ENCODE measurements at places on chromosomes 1 and 21.
A peak's percentile ranks its signal among the peaks of the same experiment; 100 is the strongest.

DNA sequence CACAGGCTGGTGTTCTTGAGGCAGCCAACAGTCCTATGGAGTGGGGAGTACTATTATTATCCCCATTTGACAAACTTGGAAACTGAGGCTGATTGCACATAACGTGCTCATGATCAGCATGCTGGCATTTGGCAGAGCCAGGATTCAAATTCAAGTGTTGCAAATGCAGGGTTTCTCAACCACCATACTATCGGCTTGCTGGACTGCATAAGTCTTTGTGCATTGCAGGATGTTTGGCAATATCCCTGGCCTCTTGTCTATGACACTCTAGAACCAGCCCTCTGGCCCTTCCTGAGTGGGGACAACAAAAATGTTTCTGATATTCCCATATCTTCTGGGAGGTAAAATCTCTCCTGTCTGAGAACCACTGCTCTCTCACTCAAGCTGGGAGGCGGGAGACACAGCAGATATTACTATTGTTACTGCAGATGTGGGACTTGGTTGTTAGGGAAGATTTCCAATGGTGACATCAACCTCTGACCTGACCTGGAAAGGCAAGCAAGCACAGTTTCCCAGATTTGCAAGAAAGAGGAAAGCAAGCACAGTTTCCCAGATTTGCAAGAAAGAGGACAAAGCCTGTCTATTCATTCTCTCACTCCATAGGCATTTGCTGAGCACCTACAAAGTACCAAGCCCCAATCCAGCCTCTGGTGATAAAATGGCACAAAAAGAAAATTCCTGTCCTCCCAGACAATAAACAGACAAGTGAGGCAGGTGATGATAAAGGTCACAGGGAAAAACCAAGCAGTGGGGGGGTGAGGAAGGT, 1.0 kb upstream of the AADACL3 start:
- DNase-seq = no peak

DNA sequence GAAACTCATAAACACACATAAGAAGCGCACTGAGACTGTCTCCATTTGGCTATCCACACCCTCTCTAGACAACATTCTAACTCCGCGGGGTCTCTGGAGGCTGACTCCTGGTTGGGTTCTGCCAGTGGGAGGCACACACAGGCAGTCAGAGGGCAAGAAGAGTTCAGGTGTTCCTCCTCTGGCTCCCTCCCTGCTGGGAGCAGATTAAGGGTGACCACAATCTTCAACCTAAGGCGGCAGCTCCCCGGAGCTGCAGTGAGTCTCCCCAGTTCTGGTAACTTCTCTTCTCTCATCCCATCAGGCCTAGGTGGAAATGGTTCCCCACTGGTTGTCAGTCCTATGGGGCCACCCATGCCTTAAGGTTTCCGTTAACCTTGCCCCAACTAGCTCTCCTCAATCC, 7.4 kb upstream of the TENT5C start:
- no peak for DNase-seq

DNA sequence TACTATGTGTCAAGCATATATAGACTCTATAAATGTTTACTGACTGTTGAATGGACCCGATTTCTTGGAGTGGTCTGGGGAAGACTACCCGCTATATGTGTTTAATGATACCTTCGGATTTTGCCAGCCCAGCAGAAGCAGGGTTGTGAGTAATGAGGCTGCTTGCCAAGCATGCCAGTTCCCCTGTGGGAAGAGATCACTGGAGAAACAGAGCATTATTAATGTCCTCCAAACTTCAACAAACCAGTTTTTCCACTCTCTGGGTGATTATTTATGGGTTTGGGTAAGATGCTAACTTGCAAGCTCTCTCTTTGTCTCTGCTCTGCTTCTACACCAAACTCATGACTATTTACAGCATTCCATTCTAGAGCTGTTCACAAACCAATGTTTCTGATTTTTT, 25.1 kb upstream of the PHGDH start:
- DNase-seq = no peak

DNA sequence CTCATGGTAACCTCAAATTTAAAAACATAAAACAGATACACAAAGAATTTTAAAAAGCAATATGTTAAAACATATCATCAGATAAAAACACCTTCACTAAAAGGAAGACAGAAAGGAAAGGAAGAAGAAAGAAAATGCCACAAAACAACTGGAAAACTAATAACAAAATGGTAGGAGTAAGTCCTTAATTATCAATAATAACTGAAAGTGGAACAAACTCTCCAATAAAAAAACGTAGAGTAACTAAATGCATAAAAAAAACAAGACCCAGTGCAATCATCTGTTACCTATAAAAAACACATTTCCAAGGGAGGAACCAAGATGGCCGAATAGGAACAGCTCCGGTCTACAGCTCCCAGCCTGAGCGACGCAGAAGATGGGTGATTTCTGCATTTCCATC, 47.1 kb upstream of the ACADM start:
- DNase-seq = no peak

DNA sequence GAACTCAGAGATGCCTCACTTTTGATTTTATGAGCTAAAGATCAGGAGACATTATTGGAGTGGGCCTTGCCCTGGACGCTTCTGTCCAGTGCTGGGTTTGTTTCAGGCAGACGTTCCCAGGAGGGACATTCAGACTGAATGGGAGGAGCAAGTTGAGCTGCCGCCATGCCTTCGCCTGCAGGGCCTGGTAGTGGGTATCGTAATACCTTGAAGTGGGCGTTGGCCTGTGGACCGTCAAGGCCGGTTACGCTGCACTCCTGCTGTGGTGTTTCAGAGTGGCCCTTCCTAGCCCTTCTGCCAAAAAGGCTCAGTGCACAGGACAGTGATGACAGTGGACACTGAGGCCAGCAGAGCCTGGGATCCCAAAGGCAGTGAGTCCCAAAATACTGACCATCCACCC, 1.6 kb downstream of the FAM3B start:
- DNase-seq = no peak

- DNase-seq = no peak
These were observed 579.6 kb upstream of the NR5A2 start for GRCh38 chr1:199447906-199448305.

- DNase-seq = no peak
These were observed 98.2 kb upstream of the USH2A start for GRCh38 chr1:216521477-216521876.

GRCh38 chr1:232635778-232636356, 5.9 kb upstream of the SIPA1L2 start:
- peak; percentile 61 for DNase-seq

GRCh38 chr1:244083383-244083943, 32.4 kb downstream of the ZBTB18 start:
- DNase-seq = no peak

- no peak for DNase-seq
These were observed 80.3 kb downstream of the RGL1 start for GRCh38 chr1:183885142-183885735.

DNA sequence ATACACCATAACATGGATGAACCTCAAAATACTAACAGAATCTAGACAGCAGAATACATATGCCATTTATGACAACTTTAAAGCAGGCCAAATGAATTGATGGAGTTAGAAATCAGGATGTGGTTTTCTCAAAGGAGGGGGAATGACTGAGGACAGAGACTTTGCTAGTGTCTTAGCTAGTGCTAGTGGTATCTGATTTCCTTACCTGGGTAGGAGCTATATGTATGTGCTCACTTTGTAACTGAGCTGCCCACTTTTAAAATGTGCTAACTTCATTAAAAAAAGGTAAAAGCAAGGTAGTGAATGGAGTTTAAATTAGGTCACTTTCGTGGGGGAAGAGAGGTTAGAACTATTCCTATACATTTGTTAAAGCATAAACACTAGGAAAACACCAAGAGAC, 2.6 kb downstream of the GTF2B start:
- DNase-seq = no peak

- DNase-seq = no peak
These were observed 14.6 kb downstream of the MTX1 start for GRCh38 chr1:155223047-155223446.

GRCh38 chr1:64906447-64906846, 59.9 kb downstream of the JAK1 start:
- no peak for DNase-seq

DNA sequence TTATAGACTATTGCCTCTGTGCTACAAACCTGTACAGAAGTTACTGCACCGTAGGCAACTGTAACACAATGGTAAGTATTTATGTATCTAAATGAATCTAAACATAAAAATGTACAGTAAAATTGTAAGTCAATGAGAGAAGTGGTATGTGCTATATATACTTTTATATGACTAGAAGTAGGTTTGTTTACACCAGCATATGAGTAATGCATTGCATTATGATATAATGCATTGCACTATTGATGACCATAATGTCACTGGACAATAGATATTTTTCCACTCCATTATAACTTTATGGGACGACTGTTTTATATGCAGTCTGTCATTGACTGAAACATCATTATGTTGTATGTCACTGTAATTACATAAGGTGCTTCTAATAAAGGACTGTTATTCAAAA, 340.3 kb upstream of the SNX7 start:
- no peak for DNase-seq

- no peak for DNase-seq
These were observed 58.5 kb downstream of the BEND5 start for GRCh38 chr1:48718116-48718630.

DNA sequence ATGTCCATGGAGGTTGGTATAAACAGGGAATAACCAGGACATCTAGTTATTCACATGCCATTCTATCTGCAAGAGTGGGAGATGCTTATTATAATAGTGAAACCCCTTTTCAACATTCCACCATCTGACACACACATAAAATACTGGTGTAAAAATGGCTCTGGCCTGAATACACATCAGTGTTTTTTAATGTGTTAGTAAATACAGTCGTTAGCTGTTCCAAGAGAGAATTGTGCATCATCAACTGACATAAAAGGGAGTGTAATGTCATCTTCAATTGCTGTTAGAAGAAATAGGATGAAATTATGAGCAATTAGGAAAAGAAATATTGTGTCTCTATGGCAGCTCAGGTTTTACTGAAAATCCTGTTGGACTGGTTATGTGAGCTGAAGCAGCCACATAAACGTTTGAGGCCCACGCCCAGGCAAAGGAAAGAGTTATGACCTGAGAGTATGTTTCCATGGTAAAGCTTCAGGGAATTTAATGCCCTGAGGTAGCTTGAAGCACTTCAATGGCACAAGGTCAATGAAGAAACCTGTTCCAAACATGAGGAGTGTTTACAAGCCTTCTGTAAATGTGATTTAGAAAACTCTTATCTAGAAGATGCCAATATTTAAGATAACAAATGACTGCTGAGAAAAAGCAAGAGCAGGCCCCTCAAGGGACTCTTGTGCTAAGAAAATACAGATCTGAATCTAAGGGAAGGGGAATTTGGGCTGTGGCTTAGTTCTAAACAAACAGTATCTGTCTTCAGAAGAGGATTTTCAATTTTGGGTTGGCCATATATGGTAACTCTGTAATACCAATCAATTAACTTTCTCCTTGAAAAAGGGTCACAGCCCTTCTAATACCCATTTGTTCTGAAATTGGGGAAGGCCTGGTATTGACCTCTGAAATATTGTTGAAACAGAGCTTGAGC, 384.3 kb downstream of the SEC16B start:
- DNase-seq = no peak

GRCh38 chr1:108729481-108729880, 16.8 kb downstream of the FNDC7 start:
- no peak for DNase-seq

GRCh38 chr1:224381880-224382548, 25.3 kb downstream of the CNIH4 start:
- no peak for DNase-seq

GRCh38 chr1:235313931-235314678, 13.9 kb downstream of the ARID4B start:
- no peak for DNase-seq

- DNase-seq = no peak
These were observed 249.0 kb downstream of the SETD4 start for GRCh38 chr21:35811191-35811806.

- DNase-seq = no peak
These were observed 18.1 kb downstream of the KNCN start for GRCh38 chr1:46533179-46533864.

DNA sequence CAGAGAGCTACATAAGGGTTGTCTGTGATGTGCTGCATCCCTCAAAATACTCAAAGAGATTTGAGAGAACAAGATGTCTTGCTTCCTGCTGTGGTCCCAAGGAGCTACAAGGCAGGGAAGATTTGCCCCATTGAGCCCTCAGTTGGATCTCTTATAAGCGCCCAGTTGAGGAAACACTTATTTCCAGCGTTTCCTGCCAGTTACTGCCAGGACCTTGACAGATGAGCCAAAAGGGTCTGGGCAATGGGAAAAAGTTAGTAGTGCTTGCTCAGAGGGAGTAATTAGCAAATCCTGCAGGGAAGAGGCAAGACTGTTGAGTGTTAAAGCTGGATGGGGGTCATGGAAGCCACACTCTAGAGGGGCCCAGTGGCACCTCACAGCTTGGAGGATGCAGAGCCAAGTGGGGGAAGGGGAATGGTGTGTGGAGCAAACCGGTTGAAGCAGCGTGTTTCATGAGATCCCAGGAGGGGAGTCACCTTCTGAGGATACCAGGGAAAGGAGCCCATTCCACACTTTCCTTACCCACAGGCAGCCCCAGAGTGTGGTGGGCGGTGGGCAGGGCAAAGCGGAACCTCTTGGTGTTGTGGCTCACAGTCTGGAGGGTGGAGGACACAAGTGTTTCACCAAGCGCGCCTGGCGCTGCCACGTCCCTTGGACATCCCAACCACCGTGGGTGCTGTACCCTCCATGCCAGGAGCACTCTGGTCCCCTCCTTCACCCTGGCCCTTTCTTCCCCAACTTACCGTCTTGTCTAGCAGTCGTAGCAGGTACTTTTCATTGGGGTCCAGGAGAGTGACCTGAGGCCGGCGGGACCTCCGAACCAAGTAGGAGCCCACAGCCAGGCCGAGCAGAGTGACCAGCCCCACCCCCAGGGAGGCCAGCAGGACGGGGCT, 805 bp downstream of the CYB5R1 start:
- no peak for DNase-seq

DNA sequence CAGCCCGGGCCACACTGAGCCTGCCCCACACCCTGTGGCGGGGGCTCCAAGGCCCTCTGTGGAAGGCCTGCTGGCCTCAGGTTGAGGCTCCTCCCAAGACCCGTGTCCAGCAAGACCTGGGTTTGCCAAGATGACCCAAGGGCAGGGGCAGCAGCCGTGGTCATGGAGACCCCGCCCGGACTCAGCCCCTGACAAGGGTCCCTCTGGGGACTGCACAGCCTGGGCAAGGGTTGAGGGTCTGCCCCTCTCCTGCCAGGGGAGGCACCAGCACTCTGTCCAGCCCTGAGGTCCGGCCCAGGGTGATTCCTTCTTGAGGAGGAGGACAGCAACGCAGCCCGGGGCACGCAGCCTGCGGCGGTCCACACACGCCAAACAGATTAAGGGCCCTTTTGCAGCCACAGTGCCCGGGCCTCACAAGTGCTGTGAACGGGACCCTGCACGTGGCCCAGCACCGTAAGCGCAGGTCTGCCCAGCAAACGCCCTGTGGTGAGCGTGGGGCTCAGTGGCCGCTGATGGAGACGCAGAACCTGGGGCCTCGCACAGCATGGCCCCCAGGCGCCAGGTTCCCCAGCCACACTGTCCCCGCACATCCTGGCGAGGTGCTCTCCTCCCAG, 3.4 kb downstream of the SPATC1L start:
- DNase-seq = no peak

All from SHP77 treated with DMSO at 0.1 percent for 48 hours (cell line).